ENCODE measurements at places on chromosomes 2 and 18.

DNA sequence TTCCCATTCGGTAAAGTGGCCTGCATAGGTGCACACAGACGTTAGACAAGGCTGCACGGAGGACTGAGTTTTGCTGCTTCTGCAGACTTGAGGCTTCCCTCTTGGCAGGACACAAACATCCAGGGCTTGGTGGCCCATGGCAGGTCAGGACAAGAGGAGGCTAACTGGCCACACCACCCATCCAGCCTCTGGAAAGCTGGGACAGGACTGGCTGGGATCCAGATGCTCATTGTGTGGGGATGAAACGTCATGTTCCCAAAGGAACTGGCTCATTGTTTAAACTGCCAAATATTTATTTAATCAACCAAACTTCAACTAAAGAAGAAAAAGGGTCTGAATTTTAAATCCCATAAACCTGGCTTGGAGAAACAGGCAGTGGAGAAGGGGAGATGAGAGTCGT is 239.1 kb upstream of the EPAS1 start:
- H3K4me3 ChIP-seq, result no peak overlapping the region
- peaks cover 4% of the 10 kb centered on the region for H3K4me1 ChIP-seq
- H3K27ac ChIP-seq, result no peak overlapping the region
- H3K27me3 ChIP-seq, result no peaks in the 10 kb centered on the region
- no peaks in the 10 kb centered on the region for H3K36me3 ChIP-seq

GRCh38 chr18:12308386-12309100 is 502 bp downstream of the TUBB6 start:
- no peak for DNase-seq
- peaks cover 10% of the 10 kb centered on the region for H3K4me1 ChIP-seq
- peak overlapping the region; percentile 7 for H3K4me3 ChIP-seq
- H3K27ac ChIP-seq, result no peak overlapping the region
- H3K27me3 ChIP-seq, result peaks cover 59% of the 10 kb centered on the region
- H3K36me3 ChIP-seq, result peaks cover 2% of the 10 kb centered on the region

GRCh38 chr2:234411793-234412192 is 85.1 kb downstream of the ARL4C start:
- peaks cover 27% of the 10 kb centered on the region for H3K4me1 ChIP-seq
- no peak overlapping the region for H3K27ac ChIP-seq
- DNase-seq, result no peak
- H3K36me3 ChIP-seq, result no peaks in the 10 kb centered on the region
- H3K27me3 ChIP-seq, result no peaks in the 10 kb centered on the region
- no peak overlapping the region for H3K4me3 ChIP-seq

DNA sequence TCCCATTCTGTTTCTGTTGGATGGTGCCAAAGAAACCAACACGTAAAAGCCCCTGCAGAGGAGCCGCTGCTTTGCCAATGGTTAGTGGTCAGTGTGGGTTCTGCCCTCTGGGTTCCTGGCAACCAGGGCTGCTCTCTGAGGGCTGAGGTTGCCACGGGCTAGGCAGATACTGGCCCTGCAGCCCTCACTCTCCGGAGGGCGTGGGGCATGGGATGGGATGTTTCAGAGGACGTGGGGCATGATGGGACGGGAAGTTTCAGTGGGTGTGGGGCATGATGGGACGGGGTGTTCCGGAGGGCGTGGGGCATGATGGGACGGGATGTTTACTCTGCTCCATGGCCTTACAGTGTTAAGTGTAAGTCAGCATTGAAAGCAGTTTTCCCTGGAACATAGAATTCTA is 34.2 kb downstream of the ADI1 start:
- H3K27me3 ChIP-seq, result no peaks in the 10 kb centered on the region
- H3K4me3 ChIP-seq, result no peak overlapping the region
- no peak for DNase-seq
- peaks cover 2% of the 10 kb centered on the region for H3K36me3 ChIP-seq
- H3K4me1 ChIP-seq, result no peaks in the 10 kb centered on the region
- peak overlapping the region; percentile 80 for H3K27ac ChIP-seq

GRCh38 chr2:47238638-47239037 is 83.5 kb upstream of the STPG4 start:
- peaks cover 13% of the 10 kb centered on the region for H3K27me3 ChIP-seq
- H3K36me3 ChIP-seq, result no peaks in the 10 kb centered on the region
- H3K27ac ChIP-seq, result no peak overlapping the region
- no peaks in the 10 kb centered on the region for H3K4me1 ChIP-seq
- no peak overlapping the region for H3K4me3 ChIP-seq

DNA sequence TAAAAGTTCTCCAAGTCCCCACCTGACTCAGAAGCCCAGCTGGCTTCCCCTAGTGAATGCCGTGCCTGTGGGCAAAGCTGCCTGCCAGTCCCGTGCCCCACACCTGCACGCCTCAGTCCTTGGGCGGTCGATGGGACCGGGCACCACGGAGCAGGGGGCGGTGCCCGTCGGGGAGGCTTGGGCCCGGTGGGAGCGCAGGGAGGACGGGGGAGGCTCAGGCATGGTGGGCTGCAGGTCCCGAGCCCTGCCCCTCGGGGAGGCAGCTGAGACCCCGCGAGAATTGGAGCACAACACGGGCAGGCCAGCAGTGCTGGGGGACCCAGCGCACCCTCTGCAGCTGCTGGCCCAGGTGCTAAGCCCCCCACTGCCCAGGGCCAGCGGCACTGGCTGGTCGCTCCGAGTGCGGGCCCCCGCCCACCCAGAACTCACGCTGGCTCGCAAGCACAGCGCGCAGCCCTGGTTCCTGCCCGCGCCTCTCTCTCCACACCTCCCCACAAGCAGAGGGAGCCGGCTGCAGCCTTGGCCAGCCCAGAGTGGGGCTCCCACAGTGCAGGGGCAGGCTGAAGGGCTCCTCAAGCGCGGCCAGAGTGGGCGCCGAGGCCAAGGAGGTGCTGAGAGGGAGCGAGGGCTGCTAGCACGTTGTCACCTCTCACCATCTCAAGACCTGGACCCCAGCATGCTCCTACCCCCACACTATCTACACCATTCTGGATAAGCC is 215.5 kb downstream of the TNS1 start:
- H3K36me3 ChIP-seq, result peaks cover 2% of the 10 kb centered on the region
- H3K27ac ChIP-seq, result no peak overlapping the region
- H3K4me1 ChIP-seq, result peaks cover 32% of the 10 kb centered on the region
- H3K4me3 ChIP-seq, result no peak overlapping the region
- no peak for DNase-seq
- H3K27me3 ChIP-seq, result peaks cover 9% of the 10 kb centered on the region

- H3K4me1 ChIP-seq, result no peaks in the 10 kb centered on the region
- peaks cover 76% of the 10 kb centered on the region for H3K27me3 ChIP-seq
- DNase-seq, result no peak
- peaks cover 2% of the 10 kb centered on the region for H3K36me3 ChIP-seq
- no peak overlapping the region for H3K4me3 ChIP-seq
Measured at GRCh38 chr2:88126772-88127637, 857 bp downstream of the FABP1 start.

- H3K4me3 ChIP-seq, result peak overlapping the region; percentile 91
- peak; percentile 56 for DNase-seq
- H3K4me1 ChIP-seq, result peaks cover 36% of the 10 kb centered on the region
- H3K27me3 ChIP-seq, result no peaks in the 10 kb centered on the region
- H3K27ac ChIP-seq, result peak overlapping the region; percentile 100
Measured at GRCh38 chr2:231708773-231709635, 679 bp downstream of the PTMA start.

- no peaks in the 10 kb centered on the region for H3K27me3 ChIP-seq
- DNase-seq, result no peak
- no peak overlapping the region for H3K4me3 ChIP-seq
- no peaks in the 10 kb centered on the region for H3K4me1 ChIP-seq
- H3K36me3 ChIP-seq, result no peaks in the 10 kb centered on the region
- H3K27ac ChIP-seq, result no peak overlapping the region
Measured at GRCh38 chr2:50840341-50841124, 191.4 kb downstream of the NRXN1 start.

DNA sequence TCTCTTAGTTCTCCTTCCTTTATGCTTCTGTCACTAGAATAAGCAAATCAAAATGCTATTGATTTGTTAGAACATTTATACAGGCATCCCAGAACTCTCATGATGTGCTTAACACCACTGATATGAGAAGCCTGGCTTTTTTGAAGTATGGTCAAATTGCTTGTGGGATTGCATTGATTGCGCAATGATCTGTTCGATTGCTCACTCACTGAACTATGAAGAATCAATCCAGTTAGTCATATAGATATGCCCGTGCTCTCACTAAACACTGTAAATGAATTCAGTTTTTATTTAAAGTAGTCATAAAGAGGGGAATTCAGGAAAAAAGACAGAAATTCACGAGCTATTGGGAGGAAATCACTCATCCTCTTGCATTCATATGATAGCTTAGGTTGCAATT is 1237.8 kb downstream of the SUCLG1 start:
- H3K4me1 ChIP-seq, result no peaks in the 10 kb centered on the region
- DNase-seq, result no peak
- H3K27me3 ChIP-seq, result no peaks in the 10 kb centered on the region
- no peaks in the 10 kb centered on the region for H3K36me3 ChIP-seq

GRCh38 chr2:210662560-210662959 is 106.2 kb downstream of the CPS1 start:
- no peak overlapping the region for H3K4me3 ChIP-seq
- no peaks in the 10 kb centered on the region for H3K4me1 ChIP-seq
- H3K27me3 ChIP-seq, result no peaks in the 10 kb centered on the region
- no peak for DNase-seq
- no peaks in the 10 kb centered on the region for H3K36me3 ChIP-seq
- H3K27ac ChIP-seq, result no peak overlapping the region

DNA sequence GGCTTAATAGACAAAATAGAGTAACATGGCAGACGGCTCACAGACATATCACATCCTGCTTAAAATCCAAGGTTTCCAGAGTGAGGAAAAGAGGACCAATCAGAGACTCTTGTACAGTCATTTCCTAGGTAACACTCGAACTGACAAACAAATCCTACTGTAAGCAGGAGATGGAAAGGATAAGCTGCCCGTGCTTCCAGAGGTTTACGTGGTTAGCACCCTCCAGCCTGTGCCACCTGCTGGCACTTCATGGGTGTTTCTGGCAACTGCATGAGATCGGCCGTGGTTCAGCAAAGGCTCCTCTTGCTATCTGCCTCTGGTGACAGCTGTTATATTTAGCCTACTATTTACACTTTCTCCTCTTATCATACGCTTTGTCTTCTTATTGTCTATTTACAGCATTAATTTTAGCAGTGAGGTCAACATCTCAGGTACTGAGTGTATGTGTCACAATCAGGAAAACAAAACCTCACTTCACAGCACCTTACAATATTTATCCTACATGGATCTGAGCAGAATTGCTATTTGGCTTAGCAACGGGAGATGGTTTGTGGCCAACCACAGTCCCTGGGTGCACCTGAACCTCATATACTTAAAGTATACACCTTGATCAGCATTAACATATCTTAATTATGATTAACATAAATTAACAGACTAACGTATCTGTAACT is 226.9 kb downstream of the TMEM163 start:
- no peak overlapping the region for H3K27ac ChIP-seq
- peaks cover 6% of the 10 kb centered on the region for H3K4me1 ChIP-seq
- H3K27me3 ChIP-seq, result peaks cover 49% of the 10 kb centered on the region
- peaks cover 2% of the 10 kb centered on the region for H3K36me3 ChIP-seq

DNA sequence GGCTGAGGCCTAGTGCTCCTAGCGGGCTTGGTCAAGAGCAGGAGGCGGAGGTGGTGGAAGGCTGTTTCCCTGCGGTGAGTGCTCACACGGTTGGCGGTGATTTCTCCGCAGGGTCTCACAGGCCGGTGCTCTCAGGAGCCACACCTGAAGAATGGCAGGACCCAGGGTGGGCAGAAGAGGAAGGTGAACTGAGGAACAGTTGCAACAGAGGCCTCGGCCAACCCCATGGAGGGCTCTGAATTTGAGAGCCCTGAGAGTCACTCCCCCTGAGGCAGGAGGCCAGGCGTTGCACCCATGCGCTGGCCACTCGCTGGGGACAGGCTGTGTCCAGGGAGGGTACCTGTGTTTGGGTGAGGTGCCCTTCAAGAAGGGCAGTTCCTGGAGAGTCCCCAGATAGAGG is 35.3 kb upstream of the ZNF516 start:
- no peak overlapping the region for H3K27ac ChIP-seq
- no peak overlapping the region for H3K4me3 ChIP-seq
- peaks cover 66% of the 10 kb centered on the region for H3K27me3 ChIP-seq
- no peak for DNase-seq
- peaks cover 11% of the 10 kb centered on the region for H3K4me1 ChIP-seq
- no peaks in the 10 kb centered on the region for H3K36me3 ChIP-seq

DNA sequence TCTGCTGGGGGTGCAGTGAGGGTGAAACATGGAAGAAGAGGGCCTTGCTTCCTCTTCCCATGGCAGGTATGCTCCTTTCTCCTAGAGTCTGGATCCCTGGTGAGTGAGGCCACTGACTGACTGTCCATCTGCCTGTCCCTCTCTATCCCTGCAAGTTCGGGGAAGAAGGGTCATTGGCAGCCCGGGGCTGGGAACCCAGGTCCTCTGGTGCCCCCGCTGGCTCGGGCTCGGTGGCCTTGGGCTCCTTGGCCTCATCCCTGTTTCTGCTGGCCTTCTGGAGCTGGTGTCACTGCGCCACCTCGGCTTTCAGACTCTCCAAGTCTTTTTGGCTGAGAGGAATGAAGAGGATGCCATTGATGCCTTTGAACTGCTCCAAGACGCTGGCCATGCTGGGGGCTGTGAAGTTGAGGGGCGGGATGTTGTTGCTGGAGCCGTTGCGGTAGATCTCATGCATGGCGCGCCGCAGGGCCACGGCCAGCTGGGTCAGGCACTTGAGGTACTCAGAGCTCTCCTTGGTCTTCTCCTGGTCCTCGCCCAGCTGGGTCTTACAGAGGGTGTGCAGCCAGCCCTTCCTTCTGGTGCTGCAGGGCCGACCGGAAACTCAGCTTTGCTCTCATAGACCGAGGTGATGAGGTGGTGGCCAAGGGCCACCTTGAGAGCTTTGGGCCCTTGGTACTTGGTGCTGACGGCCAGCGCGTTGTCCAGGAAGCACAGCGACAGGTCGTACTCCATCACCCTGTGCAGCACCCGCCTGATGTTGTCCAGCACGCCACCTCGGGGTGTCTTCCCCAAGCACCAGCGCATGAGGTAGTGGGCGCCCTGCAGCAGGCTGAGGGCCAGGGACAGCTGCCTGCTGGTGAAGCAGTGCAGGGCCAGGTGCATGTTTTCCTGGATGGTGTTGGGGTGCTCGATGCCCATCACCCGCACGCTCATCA is 6.3 kb downstream of the MEP1B start:
- H3K4me3 ChIP-seq, result no peak overlapping the region
- H3K27me3 ChIP-seq, result no peaks in the 10 kb centered on the region
- no peaks in the 10 kb centered on the region for H3K36me3 ChIP-seq
- no peaks in the 10 kb centered on the region for H3K4me1 ChIP-seq
- no peak overlapping the region for H3K27ac ChIP-seq
- DNase-seq, result no peak

- H3K27me3 ChIP-seq, result peaks cover 64% of the 10 kb centered on the region
- no peak overlapping the region for H3K4me3 ChIP-seq
- no peak overlapping the region for H3K27ac ChIP-seq
- no peaks in the 10 kb centered on the region for H3K4me1 ChIP-seq
Measured at GRCh38 chr2:33083699-33084387, 137.1 kb downstream of the LTBP1 start.
